Hair follicular keratinocyte (primary cell): ENCODE measurements at places on chromosomes 2 and 18. TPM values are rescaled to one million over a fixed set of nuclear protein-coding genes. Genes with fewer than 3 reads are reported as not detected.

The E2F6 gene
- 6.9 and 8.8 TPM in 2 replicates for total RNA-seq

The NAGK gene
- total RNA-seq = 35.9 and 58.8 TPM in 2 replicates

The CHRNG gene
- not detected in 2 replicates for total RNA-seq

The FOXD4L1 gene
- not detected in 2 replicates for total RNA-seq

The STAT4 gene
- 1.0 and 4.5 TPM in 2 replicates for total RNA-seq

The TBR1 gene
- not detected in 2 replicates for total RNA-seq

The M1AP gene
- total RNA-seq = 3.3 TPM in 1 of 2 replicates, not detected in the other

The UGT1A1 gene
- not detected in 2 replicates for total RNA-seq

The BARD1 gene
- total RNA-seq = 7.5 and 11.9 TPM in 2 replicates

The POTEJ gene
- total RNA-seq = not detected in 2 replicates

The HOXD3 gene
- not detected in 2 replicates for total RNA-seq

The LCT gene
- 0.04 and 0.08 TPM in 2 replicates for total RNA-seq

The FBXO36 gene
- 3.7 and 4.1 TPM in 2 replicates for total RNA-seq

The EPAS1 gene
- 88.8 and 151 TPM in 2 replicates for total RNA-seq
